ENCODE measurements at places on chromosomes 1 and 21.

DNA sequence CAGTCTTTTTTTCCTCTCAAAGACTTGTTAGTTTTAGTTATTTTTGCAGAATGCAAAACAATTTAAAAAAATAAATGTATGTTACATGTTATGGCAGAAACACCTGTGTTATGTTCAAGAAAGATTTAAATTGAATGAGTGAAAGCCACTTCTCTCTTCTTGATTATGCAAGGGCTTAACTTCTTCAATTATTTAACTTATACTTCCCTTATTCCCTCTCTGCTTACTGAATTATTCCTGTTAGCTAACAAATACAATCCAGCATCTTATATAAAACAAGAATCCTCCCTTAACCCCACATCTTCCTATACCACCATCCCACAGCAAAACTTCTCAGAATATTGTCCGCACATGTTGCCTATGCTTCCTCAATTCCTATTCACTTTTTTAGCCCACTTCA, 10.7 kb upstream of the FCER1A start:
- no peak for DNase-seq

- no peak for DNase-seq
These were observed 5.1 kb downstream of the CTNNBIP1 start for GRCh38 chr1:9905010-9905409.

DNA sequence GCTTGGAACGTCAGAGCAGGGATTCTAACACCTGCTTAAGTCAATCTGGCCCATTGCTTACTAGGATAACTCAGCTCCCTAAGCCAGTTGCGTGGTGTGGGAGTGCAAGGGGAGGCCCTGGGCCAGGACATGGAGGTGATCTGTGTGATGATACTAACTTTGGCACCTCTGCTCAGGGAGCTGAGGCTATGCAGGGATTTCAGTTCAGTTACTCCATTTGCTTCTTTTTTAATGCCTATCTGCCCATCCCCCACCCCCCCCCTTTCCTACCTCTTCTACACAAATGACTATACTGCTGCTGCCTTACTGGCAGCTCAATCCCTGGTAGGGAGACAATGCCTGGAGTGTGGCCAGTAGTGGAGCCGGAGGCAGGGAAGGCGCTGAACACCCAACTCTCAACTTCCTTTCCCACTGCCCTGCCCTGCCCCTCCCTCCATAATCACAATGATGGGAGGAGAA, 19.5 kb downstream of the INKA2 start:
- DNase-seq = no peak

- DNase-seq = no peak
These were observed 136.4 kb upstream of the ADGRL2 start for GRCh38 chr1:81664341-81664740.

DNA sequence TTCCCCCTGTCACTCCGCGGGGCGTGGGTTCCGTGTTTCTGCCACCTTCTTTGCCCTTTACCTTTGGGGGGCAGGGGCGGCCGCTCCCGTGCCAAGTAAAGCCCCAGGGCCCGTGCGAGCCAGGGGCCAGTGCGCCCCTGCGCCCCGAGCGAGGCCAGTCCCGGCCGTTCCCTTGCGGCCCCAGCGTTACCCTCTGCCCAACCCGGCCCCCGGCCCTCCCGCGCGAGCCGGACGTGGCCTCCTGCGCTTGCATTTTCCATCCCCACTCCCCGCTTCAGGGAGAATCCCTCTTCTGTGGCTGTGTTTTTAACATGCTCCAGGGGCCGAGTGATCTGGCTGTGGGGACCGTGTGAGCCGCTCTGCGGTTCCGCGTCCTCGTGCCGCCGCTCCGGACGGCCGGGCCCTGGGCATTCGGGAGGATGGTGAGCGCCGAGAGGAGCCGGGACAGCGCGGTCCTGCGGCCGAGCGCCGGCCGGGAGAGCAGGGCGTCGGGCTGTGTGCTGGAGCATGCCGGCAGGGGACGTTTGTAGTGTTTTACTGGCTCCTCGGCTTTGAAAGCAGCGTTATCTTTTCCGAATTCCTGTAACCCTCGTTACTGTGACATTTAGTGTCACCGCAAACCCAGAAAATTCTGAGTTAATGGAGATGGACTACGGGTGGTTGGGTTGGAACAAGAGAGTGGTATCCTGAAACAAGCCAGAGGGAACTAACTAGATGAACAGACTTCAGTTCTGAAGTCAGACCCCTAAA, 1.0 kb downstream of the GALNT2 start:
- DNase-seq = peak; percentile 48

- no peak for DNase-seq
These were observed 11.7 kb upstream of the PLPPR4 start for GRCh38 chr1:99252630-99253029.

GRCh38 chr1:9251501-9251900, 16.9 kb downstream of the H6PD start:
- no peak for DNase-seq

DNA sequence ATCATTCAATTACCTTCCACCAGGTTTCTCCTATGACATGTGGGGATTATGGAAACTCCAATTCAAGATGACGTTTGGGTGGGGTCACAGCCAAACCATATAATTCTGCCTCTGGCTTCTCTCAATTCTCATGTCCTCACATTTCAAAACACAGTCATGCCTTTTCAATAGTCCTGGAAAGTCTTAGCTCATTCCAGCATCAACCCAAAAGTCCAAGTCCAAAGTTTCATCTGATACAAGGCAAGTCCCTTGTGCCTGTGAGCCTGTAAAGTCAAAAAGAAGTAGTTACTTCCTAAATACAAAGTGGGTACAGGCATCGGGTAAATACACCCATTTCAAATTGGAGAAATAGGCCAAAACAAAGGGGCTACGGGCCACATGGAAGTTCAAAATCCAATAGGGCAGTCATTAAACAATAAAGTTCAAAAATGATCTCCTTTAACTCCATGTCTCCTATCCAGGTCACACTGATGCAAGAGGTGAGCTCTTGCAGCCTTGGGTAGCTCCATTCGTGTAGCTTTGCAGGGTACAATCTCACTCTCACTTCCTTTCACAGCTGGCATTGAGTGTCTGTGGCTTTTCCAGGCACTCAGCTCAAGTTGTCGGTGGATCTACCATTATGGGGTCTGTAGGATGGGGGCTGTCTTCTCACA, 112.9 kb downstream of the FCRL5 start:
- DNase-seq = no peak

- DNase-seq = no peak
These were observed 479.4 kb downstream of the KCNT2 start for GRCh38 chr1:196128835-196129234.

GRCh38 chr1:154845879-154846278, 24.2 kb downstream of the KCNN3 start:
- DNase-seq = no peak

DNA sequence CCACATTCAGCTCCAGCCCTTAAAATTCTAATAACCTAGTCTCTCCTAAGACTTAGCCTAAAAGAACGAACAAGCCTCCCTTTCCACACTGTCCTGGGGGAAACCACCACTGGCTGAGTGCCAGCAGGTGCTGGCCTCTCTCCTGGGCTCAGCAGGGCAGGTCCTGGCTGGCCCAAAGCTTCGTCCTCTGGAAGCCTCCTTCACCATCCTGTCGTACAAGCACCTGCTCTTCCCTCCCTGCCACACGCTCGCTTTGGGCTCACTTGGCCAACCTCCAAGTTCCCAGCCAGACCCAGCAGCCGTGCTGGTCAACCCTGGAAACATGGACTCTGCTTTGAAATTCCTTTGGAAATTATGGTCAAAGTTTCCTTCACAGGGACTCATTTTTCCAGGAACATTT, 58.2 kb upstream of the SLC25A33 start:
- DNase-seq = no peak

GRCh38 chr1:225780630-225781029, 3.0 kb downstream of the SRP9 start:
- DNase-seq = no peak

GRCh38 chr1:51663105-51663504, 46.2 kb downstream of the OSBPL9 start:
- no peak for DNase-seq

GRCh38 chr1:8350914-8351684, 33.2 kb downstream of the SLC45A1 start:
- no peak for DNase-seq

DNA sequence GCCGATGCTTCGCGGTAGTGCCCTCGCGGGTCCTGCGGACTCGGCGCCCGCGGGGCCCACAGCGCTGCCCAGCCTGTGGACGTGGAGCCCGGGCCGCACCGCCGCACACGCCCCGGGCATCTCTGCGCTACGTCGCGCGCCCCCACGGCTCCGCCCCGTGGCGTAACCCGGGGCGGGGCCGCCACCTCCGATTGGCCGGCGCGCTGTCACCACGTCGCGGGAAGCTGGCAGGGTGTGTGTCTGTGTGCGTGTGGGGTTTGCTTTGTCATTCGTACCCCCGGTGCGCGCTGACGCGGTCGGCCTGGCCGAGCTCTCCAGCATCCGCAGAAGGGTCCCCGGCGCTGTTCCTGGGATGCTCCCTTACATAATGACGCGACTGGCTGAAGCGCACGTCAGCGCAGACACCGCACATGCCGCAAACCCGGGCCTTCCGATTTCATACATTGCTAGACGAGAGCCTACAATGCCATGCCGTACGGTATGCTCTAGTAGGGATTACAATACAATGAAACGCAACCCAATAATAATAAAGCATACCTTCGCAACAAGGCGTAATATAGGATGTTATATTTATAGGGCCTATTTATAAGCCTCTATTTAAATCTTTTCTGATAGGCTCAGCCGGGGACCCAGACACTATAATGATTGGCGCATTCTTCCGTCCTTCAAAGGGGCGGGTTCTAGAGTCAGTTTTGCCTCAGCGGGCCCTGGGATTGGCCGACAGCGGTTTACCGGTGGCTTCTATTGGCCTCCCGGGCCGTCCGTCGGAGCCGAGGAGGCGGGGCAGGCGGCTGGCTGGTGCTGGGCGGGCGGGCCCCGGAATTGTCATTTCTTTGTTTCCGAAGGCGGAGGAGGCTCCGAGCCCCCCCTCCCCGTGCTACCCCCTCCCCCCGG, at the start of gene MACO1:
MACO1 (plus strand) TSS at position 825 of the 894 bp plus-strand sequence. CDS start 202 bp downstream, outside the sequence.
- DNase-seq = peak; percentile 96

DNA sequence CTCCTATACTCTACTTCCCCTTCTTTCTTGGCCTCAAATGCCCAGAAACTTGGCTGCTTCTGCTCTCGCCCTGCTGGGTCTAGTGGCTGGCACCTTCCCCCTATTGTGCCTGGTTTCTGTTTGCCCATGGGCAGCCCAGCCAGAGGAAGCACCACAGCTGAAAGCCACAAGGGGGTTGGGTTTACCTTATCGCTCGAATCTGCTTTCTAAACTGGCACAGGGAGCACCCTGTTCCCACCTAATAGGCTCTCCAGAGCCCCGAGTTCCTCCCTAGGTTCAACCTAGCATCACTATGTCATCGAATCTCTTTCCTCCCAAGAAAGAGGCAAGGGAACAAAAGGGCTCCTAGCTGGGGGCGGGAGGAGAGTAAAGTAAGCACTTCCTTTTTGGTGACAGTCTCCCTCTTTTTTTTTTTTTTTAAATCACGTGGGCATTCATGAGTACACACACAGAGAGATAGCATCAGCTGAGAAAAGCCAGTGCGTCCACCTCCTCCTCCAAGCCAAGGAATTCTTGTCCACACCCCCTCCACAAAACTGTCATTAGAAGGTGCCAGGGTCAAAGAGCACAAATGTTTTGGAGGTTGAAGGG, 72.8 kb downstream of the PLEKHA6 start:
- DNase-seq = peak; percentile 15

- DNase-seq = no peak
These were observed 12.5 kb downstream of the PIP5K1A start for GRCh38 chr1:151210830-151211229.

- no peak for DNase-seq
These were observed 71.0 kb downstream of the RALGPS2 start for GRCh38 chr1:178796013-178796412.

GRCh38 chr1:79460773-79461436, 454.4 kb upstream of the ADGRL4 start:
- DNase-seq = no peak

DNA sequence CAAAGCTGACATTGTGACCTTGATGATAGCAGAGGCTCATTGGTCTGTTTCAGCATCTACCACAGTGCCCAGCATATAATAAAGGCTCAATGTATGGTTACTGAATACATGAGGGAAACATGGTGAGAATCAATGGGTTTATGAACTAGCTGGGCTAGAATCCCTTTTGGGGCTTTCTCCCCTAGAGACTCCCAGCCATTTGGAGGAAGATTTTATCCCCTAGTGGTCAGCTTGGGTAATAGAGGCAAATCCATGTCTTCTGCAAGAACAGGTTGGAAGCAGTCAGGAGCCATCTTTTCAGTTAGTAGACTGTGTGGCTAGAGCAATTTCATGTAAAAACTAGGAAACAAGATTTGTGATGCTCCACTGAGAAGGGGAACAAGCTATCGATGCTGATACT, 15.8 kb upstream of the REG4 start:
- no peak for DNase-seq

GRCh38 chr1:10304295-10304694, 93.9 kb downstream of the KIF1B start:
- no peak for DNase-seq

GRCh38 chr1:19769211-19769932, 30.3 kb downstream of the TMCO4 start:
- DNase-seq = no peak

DNA sequence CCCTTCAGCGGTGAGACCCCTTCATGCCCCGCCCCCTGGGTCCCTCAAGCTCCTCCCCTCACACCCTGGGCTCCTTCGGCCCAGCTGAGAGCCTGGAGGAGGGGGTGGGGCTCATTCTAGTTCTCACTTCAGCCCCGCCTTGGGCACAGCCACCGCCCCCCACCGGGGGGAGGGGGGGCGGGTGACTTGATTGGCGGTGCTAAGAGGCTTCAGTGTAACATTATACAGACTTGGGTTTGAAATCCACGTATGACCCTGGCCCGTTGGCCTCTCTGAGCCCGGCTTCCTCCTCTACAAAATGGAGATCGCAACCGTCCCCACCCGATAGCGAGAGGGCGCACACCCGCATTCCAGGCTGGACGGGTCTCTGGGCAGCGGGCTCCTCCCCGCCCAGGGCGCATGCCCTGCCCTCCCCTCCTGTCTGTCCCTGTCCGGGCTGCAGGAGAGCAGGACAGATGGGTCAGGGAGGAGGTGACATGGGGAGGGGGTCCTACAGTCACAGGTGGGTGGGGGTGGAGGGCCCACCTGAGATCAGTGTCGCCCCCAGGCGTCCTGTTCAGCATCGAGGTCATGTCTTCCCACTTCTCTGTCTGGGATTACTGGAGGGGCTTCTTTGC, 5.1 kb downstream of the CLCNKB start:
- DNase-seq = no peak

DNA sequence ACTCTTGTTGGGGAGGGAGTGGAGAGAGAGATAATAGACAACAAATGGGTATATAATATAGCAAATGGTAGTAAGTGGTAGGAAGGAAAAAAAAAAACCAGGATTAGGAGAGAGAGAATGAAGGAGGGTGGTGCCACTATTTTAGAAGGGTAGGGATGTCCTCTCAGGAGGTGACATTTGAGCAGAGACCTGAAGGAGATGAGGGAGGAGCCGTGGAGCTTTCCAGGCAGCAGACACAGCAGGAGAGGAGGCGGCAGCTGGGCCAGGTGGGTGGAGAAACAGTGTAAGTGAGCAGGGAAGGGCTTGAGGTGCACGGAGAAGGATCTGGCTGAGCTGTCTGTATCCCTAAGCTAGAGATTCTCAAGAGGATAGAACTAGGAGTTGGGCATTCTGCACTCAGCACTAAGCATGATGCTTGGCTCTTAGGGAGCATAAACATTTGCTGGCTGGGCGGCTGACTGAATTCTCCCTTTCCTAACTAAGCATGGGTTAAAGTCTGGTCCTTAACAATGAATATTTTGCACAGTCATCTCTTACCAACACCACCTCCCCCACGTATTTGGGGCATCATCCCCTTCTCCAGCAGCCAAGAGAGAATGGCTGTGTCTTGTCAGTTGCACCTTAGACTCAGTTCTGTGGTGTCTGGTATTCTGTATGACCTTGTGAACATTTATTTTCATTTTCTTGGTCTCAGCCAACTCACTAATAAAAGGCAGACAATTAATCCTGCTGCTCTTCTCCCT, 27.6 kb upstream of the SARS1 start:
- no peak for DNase-seq
